ENCODE measurements at places on chromosomes 7 and 10.

DNA sequence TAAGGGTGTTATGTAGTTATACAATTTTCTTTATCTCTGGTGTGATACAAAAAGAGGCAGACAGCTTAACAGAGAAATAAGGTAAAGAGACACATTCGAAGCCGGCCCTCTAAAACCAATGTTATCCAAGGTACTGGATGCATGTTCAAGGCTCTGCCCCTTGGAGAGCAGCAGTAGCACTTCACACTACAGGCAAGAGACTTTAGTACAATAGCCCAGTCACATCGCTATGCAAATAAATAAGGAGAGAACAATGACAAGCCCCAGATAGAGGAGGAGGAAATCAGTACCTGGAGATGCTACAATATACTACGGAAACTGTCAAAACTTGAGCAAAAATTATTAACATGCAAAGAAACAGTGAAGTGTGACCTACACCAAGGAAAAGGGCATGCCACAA is 111.1 kb downstream of the ITGB1 start:
- DNase-seq: no peak

- DNase-seq: no peak
Measured at GRCh38 chr10:1687623-1688150, 49.6 kb downstream of the ADARB2 start.

DNA sequence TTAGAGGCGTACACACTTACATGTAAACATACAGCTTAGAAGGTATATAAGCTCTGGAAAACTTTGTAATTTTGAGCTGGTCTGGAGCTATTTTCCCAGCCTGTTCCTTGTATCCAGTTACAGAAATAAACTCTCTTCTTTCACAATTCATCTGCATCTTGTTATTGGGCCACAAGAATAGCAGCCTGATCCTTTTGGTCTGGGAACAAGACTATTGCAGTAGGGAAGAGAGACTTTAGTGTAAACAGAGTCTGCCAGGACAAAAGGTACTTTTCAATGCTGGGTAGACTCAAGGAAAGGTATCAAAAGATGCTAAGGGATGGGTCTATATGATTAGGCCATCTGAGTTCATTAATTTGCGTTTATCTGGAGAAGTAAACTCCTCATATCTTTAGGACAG is 728.3 kb downstream of the TYW1 start:
- DNase-seq: no peak

- no peak for DNase-seq
Measured at GRCh38 chr7:43491123-43491522, 91.8 kb upstream of the STK17A start.

Measured in natural killer cell treated with Interleukin-12 subunit alpha and Interleukin-12 subunit beta and Interleukin-15 and Interleukin-18, amount 100 ng/mL, for 72 hours (primary cell).